Fibroblast of the conjunctiva (primary cell): ENCODE measurements at places on chromosomes 6 and 20.

- DNase-seq, result no peak
These were observed 131.7 kb upstream of the HDGFL1 start for GRCh38 chr6:22437665-22438064.

- DNase-seq, result peak; percentile 65
These were observed 203.5 kb upstream of the CITED2 start for GRCh38 chr6:139577763-139578604.

DNA sequence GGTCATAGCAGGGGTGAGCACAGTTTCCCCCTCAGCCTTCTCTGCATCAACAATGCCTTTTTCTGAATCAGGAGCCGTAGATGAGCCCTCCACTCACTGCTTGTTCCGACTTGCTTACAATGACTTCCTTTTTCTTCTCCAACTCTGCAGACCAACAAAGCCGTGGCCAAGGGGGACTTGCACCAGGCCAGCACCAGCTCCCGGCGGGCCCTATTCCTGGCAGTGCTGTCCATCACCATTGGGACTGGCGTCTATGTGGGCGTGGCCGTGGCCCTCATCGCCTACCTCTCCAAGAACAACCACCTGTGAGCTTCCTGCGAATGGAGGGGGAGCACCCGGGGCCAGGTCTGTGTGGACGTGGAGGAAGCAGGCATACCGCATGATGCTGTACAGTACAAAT is 195.8 kb downstream of the SYNDIG1 start:
- DNase-seq, result no peak

DNA sequence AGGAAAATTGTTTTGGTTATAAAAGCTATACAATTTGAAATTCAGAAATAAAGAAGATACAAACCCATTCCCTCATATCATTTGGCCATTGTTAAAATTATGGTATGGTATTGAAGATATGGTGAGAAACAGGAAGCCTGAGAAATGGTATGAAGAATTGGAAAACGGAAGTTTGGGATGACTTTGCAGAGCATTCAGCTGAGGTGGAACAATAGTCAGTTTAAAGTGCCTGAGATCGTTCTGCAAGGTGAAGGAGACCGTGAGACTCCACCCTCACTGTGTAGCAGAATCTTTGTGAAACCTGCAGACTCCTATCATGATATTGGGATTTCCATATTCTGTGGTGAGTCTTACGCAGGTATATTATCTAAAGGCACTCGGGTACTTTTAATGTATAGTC is 97.3 kb downstream of the ADGRB3 start:
- DNase-seq, result no peak

DNA sequence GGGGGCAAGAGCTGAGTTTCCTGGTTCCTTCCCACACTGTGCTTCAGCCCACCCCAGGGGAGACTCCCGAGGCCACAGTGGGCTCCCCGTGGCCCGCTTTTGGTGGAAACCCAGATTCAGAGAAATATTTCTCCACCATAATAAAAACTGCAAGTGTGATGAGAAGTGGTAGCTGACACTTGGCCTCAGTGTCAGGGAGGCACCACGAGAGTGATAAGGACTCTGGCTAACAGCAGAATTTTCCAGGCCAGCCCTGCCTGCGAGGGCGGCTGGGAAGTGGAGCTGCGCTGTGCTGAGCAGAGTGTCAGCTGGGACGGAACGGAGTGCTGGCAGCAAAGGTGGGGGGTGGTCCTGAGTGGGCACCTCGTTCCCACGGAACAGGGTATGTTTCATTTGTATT is 22.5 kb downstream of the SPATA2 start:
- no peak for DNase-seq

GRCh38 chr6:111381123-111381522 is 101.9 kb downstream of the REV3L start:
- no peak for DNase-seq

DNA sequence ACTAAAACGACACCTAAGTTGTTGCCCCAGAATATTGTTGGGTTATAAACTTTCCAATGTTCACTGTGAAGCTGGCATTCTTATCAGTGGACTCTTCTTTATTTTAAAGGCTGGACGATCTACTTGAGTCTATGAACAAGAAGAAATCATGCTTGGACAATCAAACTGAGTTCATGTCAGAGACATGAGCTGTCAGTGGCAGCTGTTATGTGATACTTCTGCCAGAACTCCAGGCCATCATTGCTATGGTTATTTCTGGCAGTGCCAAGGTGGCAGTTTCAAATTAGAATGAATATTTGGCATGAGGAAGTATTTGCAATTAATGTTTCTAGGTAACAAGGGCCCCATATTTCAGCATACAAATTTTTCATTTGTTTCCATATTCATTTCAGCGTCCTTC is 417.3 kb downstream of the LMBRD1 start:
- DNase-seq, result no peak

DNA sequence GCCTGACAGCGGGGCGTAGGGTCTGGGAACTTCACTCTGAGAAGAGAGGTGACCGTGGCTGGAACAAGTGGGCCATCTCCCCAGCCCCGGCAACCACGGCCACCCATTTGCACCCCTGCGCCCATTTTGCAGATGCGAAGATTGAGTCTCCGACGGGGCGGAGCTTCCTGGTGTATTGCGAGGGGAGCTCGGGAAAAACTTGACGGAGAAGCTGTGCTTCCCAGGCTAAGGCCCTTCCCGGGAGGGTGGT is 653 bp downstream of the ZNF335 start:
- no peak for DNase-seq

GRCh38 chr20:8427419-8428040 is 295.5 kb downstream of the PLCB1 start:
- no peak for DNase-seq

- no peak for DNase-seq
These were observed 752.5 kb downstream of the QKI start for GRCh38 chr6:164166996-164167395.

- DNase-seq, result no peak
These were observed 23.9 kb downstream of the EDN1 start for GRCh38 chr6:12313992-12314589.

DNA sequence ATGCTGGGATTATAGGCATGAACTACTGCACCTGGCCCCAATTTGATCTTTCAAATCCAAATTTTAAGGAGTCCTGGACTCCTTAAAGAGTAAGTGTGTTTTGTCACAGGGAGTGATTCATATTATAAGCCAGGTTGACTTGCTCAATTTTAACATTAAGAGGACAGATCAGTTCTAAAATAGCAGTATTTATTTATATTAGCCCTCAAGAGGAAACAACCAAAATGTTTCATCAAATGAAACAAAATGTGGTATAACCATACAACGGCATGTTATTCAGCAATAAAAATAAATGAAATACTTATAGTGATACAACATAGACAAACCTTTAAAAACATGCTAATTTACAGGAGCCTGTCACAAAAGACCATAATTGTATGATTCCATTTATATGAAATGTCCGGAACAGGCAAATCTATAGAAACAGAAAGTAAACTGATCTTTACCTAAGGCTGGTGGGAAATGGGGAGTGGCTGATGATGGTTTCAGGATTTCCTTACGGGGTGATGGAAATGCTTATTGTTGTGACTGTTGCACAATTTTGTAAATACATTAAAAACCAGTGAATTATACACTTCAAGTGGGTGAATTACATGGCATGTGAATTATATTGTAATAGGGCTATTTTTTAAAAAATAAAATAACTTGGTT is 637.4 kb downstream of the MMUT start:
- DNase-seq, result no peak

- DNase-seq, result no peak
These were observed 7.4 kb downstream of the SENP6 start for GRCh38 chr6:75608956-75609533.

GRCh38 chr6:7188492-7188891 is 80.7 kb downstream of the RREB1 start:
- no peak for DNase-seq

GRCh38 chr6:54618572-54618971 is 228.0 kb upstream of the FAM83B start:
- no peak for DNase-seq

DNA sequence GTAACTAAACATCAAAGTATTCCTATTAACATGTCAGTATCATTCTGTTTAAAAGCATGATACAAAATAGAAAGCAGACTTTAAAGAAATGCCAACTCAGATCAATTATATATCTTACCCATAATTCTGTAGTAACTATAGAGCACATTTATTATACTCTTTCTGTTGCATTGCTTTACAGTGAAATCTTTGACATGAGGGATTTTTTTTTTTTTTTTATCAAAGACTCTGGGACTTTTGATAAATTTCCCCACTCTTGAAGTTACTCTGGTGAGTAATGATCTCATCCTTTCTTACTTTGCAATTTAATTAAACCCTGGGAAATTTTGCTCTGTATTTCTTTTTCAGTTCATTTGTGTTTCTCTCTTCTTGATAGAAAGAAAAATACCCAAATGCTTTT is 17.4 kb downstream of the ADGRF4 start:
- DNase-seq, result no peak

- DNase-seq, result peak; percentile 52
These were observed 185.8 kb upstream of the PRDM1 start for GRCh38 chr6:105900125-105900937.

DNA sequence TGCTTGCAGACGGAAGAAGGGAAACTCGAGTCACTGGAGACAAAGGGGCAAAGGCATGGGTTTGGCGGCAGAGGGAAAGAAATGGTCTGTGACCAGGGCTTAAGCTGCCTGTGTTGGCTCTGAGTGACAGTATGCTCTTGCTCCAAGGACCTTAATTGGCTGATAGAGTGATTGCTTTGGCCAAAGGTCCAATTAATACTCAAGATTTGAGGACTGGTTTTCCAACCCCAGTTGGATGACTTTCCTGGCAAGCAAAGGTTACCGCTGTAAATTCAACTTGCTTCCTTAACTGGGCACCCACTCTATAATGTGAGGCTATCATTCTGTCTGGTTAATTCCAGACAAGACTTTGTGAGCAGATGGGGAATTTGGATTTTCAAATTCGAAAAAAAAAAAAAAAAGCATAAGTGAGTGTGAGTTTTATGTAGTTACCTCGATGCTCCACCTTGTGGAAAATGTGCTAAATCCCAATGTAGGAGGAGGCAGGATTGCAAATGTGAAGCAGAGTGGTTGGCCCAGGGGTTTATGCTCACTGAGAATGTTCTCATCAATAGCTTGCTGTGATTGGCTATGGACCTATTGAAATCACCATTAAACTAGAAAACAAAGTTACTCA is 150.7 kb upstream of the GMDS start:
- DNase-seq, result no peak

GRCh38 chr20:19404826-19405225 is 192.4 kb downstream of the SLC24A3 start:
- DNase-seq, result no peak

DNA sequence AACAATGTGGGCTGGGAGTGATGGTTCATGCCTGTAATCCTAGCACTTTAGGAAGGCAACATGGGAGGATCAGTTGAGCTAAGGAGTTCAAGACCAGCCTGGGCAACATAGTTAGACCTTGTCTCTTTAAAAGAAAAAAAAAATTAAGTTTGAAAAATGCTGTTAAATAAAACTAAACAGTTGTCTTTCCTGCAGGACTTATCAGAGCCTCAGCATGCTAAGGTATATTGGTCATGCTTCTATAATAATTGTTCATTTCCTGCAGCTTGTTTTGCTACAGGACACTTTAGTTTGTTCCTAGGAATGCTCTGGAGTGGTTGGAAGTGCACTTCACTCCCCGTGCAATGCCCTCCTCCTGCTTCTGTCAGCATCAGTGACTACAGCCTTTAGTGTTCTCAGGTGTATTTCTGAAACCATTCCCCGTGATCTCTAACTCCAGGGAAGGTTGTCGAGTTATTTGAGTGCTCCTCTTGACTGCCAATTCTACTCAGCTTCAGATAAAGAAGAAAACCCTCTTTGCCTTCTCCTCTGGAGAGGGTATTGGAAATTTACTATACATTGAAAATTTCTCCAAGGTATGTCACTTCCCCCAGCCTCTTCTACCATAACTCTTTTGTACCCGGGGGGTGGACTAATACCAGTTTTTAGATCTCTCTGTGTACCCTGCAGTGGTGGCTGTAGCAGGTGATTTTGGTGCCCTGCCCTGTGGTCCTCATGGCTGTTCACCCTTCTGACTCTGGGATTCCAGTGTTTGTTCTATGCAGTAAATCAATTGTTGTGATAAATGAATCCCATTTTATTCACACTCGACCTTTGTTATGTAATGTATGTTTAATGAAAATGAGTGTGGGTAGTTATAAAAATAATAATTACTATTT is 33.8 kb downstream of the NHLRC1 start:
- no peak for DNase-seq

DNA sequence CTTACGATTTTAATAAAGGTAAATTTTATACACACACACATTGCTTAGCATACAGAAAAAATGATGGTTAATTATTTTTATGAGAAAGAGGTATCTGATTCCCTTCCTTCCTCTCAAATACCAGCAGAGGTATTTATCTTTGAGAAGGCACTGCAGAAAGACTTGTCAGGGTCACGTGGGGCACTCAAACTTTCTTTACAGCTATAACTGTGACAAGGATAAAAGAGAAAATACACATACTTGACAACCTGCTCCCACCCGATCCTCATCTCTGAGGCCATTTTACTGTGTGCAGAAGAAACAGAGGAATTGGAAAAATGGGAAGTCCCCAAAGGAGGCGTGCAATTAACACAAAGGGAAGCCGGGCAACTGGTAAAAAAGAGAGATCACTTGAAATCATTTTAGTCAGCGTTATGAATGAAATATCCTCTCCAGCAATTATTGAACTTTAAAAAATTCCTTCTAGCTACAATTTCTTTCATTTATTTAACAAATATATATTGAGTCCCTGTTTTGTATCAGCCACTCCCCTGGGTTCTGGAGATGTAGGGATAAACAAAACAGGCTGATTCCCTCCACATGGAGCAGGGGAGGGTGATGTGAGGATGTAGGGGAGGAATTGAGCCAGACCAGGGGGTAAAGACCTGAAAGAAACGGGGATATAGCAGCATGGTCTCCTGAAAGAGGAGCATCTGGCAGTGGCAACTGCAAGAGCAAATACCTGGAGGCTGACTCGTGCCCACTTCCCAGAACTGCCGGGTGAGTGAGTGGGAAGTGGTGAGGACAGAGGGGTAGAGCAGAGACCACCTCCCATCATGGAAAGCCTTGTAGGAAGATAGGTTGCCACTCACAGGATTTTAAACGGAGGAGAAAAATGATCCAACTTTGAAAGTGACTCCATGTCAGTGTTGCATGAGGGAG is 510.3 kb downstream of the KIF16B start:
- DNase-seq, result no peak

- no peak for DNase-seq
These were observed 25.8 kb upstream of the PTPN1 start for GRCh38 chr20:50484271-50484976.

GRCh38 chr6:12601881-12602280 is 114.7 kb upstream of the PHACTR1 start:
- no peak for DNase-seq

GRCh38 chr20:59634435-59635005 is 30.2 kb downstream of the PHACTR3 start:
- DNase-seq, result no peak
